Sigmoid colon (tissue), 7 donors: ENCODE measurements at places on chromosomes 6 and 20. TPM values are rescaled to one million over a fixed set of nuclear protein-coding genes. Genes with fewer than 3 reads are reported as not detected.

SLC32A1 gene
- total RNA-seq: not detected

GPX5 gene
- not detected for total RNA-seq

OR2H1 gene
- not detected for total RNA-seq

DNA sequence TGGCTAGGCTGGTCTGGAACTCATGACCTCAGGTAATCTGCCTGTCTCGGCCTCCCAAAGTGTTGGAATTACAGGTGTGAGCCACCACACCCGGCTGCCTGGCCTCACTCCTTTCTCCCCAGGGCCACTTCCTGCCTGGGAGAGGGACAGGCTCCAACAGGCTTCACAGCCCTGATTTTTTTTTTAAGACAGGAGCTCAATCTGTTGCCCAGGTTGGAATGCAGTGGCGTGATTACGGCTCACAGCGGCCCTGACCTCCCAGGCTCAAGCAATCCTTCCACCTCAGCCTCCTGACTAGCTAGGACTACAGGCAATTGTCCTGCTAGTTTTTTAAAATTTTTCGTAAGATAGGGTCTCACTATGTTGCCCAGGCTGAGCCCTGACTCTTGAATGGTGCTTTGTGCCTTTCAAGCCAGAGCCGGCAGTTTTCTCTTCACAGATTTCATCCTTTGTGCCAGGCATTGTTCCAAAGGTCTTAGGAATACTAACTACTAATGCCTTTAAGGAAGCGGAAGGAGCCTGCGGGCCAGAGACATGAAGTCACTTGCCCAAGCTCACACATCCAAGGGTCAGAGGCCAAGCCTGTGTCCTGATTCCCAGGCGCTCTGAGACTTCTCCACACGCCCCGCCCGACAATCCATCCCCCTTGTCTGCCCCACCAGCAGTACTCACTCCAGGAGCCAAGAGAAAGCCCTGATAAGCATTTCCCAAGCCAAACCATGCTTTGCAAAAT, 19.2 kb downstream of the CAPN11 start:
- no peak overlapping the region for H3K4me3 ChIP-seq
- H3K36me3 ChIP-seq: no peaks in the 10 kb centered on the region
- peak; percentile 79 for DNase-seq
- no peak overlapping the region for H3K27ac ChIP-seq
- peaks cover 4% of the 10 kb centered on the region for H3K4me1 ChIP-seq

DNA sequence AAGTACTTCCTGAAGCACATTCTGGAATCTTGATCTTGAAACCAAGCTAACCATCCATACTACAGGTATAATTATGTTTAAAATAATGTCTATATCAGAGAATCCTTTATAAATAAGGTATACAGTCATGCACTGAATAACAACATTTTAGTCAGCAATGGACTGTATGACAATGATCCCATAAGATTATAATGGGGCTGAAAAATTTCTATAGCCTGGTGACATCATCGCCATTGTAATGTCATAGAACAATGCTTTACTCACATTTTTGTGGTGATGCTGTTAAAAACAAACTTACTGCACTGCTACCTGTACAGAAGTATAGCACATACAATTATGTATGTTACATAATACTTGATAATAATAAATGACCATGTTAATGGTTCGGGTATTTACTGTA, 31.8 kb downstream of the RNF146 start:
- H3K27me3 ChIP-seq: no peaks in the 10 kb centered on the region
- H3K27ac ChIP-seq: no peak overlapping the region
- no peak overlapping the region for H3K4me3 ChIP-seq
- no peak for DNase-seq

DNA sequence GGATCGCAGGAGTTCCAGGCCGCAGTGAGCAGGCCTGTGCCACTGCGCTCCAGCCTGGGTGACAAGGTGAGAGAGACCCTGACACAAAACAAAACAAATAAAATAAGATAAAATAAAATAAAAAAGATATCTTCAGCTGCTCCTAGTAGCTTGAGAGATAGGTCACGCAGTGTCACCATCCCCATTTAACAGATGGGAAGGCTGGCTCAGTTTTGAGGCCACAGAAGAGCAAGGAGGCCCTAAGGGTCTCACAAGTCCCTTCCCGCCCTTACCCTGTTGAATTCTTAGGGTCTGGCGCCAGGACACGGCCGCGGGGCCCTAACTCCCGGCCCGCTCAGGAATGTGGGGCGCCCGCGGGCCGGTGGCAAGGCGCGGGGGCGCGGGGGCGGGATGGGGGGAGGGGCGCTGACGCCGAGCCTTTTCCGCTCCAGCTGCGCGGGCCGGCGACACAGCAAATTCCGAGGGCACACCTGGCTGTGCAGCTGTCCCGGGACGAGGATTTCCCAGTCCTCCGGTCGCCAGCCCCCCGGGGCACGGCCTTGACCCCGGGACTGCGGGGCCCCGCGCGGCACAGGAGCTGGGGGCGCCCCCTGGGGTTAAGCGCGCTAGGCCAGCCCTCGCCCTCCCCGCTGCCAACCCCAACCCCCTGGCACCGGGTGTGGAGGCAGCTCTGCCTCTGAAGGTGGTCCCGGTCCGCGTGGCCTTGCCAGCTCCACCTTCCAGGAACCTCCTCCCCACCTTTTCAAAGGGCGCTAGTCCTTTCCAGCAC, 10.3 kb upstream of the R3HDML start:
- H3K27me3 ChIP-seq: peaks cover 22% of the 10 kb centered on the region
- no peak overlapping the region for H3K27ac ChIP-seq
- peak overlapping the region; percentile 35 for H3K4me3 ChIP-seq
- peaks cover 8% of the 10 kb centered on the region for H3K4me1 ChIP-seq

DNA sequence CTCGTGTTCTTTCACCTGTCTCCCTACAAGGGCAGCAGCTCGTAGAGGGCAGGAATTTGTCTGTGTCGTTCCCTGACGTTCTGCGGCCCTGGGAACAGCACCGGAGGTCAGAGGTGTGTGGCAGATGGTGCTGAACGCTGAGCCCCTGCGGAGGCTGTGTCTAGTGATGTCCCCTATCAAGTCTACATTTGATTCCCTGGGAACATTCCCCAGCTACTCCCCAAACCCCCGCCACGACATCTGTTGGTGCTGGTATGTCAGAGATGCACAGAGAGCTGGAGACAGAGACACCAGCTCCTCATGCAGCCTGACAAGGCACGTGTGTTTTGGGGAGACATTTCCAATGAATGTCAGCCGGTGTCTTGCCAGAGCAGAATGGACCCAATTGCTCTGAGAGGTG, 7.7 kb downstream of the PMEPA1 start:
- H3K4me1 ChIP-seq: no peaks in the 10 kb centered on the region
- H3K27me3 ChIP-seq: no peaks in the 10 kb centered on the region
- no peak for DNase-seq
- H3K36me3 ChIP-seq: no peaks in the 10 kb centered on the region
- H3K27ac ChIP-seq: no peak overlapping the region

GRCh38 chr6:165988302-165988756, 179.3 kb downstream of the TBXT start:
- H3K27me3 ChIP-seq: peaks cover 19% of the 10 kb centered on the region
- H3K4me3 ChIP-seq: peak overlapping the region; percentile 53
- H3K36me3 ChIP-seq: no peaks in the 10 kb centered on the region
- no peak overlapping the region for H3K27ac ChIP-seq
- DNase-seq: no peak

GRCh38 chr6:28896505-28897368, 27.0 kb downstream of the TRIM27 start:
- peaks cover 8% of the 10 kb centered on the region for H3K4me1 ChIP-seq
- peaks cover 15% of the 10 kb centered on the region for H3K36me3 ChIP-seq
- H3K27ac ChIP-seq: peak overlapping the region; percentile 96
- H3K27me3 ChIP-seq: no peaks in the 10 kb centered on the region
- peak; percentile 81 for DNase-seq

DNA sequence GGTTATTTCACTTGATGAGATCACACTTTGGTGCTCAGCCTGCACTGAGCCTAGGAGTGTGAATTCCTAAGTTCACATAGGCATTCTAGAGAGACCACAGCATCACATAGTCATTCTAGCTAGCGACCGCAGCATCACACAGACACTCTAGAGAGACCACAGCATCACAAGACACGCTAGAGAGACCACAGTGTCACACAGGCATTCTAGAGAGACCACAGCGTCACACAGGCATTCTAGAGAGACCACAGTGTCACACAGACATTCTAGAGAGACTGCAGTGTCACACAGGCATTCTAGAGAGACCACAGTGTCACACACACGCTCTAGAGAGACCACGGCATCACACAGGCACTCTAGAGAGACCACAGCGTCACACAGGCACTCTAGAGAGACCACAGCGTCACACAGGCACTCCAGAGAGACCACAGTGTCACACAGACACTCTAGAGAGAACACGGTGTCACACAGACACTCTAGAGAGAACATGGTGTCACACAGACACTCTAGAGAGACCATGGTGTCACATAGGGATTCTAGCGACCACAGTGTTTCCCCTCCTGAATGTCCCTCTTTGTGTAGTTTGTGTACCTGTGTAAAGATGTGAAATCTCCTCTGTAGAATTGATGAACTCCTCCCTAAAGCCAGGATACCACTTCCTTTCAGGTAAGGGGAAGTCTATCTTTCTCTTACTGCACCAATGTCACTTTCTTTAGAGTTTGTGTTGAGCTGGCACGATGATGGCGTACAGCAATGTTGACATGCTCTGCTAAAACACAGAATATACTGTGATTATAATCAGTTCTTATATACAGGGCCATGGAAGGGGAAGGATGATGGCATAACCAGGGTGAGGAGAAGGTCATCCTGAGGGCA, 169.4 kb downstream of the ZDHHC14 start:
- no peaks in the 10 kb centered on the region for H3K4me1 ChIP-seq
- no peak overlapping the region for H3K4me3 ChIP-seq
- no peaks in the 10 kb centered on the region for H3K36me3 ChIP-seq

DNA sequence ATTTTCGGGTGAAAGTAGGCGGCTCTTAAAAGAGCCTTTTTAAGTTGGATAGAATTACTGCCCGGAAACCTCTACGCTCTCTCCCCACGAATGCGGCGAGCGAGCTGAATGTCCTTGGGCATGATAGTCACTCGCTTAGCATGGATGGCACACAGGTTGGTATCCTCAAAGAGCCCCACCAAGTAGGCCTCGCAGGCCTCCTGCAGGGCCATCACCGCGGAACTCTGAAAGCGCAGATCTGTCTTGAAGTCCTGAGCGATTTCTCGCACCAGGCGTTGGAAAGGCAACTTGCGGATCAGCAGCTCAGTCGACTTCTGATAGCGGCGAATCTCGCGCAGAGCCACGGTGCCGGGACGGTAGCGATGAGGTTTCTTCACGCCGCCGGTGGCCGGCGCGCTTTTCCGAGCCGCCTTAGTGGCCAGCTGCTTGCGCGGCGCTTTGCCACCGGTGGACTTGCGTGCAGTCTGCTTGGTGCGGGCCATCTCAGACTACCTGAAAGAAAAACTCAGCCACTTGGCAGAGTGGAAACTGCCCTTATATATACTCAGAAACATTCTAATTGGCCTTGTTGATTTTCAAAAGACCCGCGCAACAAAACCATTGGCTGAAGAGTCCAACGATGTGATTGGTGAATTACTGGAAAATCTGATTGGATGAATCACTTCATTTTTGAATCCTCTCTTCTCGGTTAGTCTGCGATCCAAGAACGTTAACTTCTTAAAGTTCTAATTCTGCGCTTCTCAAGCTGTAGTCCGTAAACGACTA, 93.9 kb upstream of the BTN3A2 start:
- H3K36me3 ChIP-seq: no peaks in the 10 kb centered on the region
- no peak overlapping the region for H3K4me3 ChIP-seq
- H3K4me1 ChIP-seq: peaks cover 25% of the 10 kb centered on the region
- H3K27ac ChIP-seq: peak overlapping the region; percentile 83
- peaks cover 10% of the 10 kb centered on the region for H3K27me3 ChIP-seq

DNA sequence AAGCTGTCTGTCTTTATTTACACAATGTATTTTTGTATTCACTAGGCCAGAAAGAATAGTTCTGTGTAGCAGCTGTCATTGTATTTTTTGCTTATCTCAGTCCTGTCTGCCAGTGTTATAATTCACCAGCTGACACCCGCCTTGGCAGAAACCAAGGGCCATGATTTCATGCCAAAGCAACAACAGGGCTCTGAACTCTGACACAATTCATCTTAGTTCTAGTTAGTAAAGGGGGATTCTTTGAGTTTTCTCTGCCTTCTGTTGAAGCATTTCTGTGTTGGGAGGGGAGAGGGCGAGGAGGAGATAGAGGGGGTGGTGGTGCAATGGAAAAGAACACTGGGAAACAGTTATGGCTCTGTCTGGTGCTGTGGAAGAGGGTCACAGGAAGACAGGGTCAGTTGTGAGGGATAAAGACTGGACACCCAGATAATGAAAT, 684.6 kb upstream of the MARCKS start:
- no peaks in the 10 kb centered on the region for H3K4me1 ChIP-seq
- H3K27ac ChIP-seq: no peak overlapping the region
- DNase-seq: no peak
- no peak overlapping the region for H3K4me3 ChIP-seq
- no peaks in the 10 kb centered on the region for H3K36me3 ChIP-seq
- H3K27me3 ChIP-seq: no peaks in the 10 kb centered on the region

GRCh38 chr20:3925899-3926638, 36.9 kb downstream of the PANK2 start:
- no peak overlapping the region for H3K27ac ChIP-seq
- DNase-seq: no peak
- H3K4me1 ChIP-seq: peaks cover 4% of the 10 kb centered on the region
- no peaks in the 10 kb centered on the region for H3K27me3 ChIP-seq
- H3K36me3 ChIP-seq: no peaks in the 10 kb centered on the region
- H3K4me3 ChIP-seq: no peak overlapping the region

DNA sequence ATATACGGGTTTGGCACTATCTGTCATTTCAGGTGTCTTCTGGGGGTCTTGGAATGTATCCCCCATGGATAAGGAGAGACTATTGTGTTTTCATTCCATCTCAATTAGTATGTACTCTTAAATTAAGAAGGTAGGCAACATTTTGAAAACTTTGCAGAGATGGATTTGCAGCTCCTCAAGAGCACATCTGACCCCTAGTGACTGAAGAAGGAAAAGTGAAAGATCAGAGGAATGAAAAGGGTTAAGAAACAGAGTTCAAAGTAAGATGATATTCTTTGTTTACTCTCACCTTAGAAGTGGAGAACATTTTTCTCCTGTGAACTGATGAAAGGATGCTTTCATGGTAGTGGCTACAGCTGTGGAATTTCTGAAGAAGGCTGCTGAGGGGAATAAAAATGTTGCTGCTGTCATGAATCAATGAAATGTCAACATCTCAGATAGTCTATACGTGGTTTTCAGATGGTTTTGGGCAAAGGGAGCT, 41.5 kb downstream of the SH3BGRL2 start:
- H3K4me1 ChIP-seq: peaks cover 18% of the 10 kb centered on the region
- H3K36me3 ChIP-seq: no peaks in the 10 kb centered on the region
- no peak overlapping the region for H3K27ac ChIP-seq
- no peaks in the 10 kb centered on the region for H3K27me3 ChIP-seq

DNA sequence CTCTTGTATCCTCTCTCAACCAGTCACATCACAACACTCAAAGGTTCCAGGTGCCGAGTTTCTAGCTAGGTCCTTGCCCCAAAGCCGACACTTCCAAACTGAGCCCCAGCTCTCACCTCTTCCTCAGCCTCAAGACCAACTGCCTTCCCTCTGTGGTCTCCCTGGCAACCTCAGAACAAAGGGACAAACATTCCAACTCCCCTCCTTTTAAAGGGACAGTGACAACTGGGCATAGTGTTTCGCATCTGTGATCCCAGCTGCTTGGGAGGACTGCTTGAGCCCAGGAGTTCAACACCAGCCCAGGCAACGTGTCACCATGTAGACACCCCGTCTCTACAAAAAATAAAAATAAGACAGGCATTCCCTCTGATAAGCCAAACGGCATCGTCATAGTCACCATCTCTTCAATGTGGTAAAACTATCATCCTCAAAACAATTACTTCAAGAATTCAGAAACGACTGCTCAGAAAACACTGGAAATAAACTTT, 11.3 kb downstream of the DIDO1 start:
- no peak for DNase-seq
- H3K4me1 ChIP-seq: peaks cover 75% of the 10 kb centered on the region
- no peaks in the 10 kb centered on the region for H3K27me3 ChIP-seq
